ENCODE measurements at places on chromosomes 13 and 19.

DNA sequence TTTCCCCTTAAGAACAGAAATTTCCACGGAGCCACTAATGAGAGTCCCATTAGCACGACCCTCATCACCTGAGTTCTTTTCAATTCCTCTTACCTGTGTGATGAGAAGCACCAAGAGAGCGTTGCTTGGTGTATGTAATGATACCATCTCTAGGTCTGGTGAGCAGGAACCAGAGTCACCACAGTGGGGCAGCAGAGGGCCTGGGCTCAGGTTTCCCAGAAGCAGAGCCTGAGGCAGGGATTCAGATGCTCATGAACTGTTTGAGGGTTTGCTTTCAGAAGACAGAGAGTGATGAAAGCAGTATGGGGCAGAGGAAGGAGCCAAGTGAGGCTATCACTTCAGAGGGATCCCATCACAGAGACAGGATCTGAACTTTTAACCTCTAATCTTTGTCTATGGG is 3.1 kb upstream of the PTPRH start:
- peak; percentile 28 for DNase-seq

DNA sequence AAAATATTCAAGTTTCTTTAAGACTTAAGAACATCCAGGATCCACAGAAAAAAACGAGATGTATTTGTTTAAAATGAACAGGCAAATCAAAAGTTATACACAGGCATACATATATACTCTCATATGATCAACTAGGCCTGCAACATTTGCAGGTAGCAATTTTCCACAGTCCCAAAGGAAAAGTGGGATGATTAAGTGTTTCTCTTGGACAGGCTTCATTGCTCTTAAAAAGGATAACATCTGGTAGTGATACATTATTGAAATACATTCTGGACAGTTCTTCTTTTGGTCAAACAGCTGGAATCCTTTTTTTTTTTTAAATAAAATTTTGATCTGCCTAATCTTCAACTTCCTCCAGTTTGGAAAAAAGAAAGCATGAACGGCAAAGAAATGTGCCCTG is 114.8 kb upstream of the TDRD3 start:
- no peak for DNase-seq

DNA sequence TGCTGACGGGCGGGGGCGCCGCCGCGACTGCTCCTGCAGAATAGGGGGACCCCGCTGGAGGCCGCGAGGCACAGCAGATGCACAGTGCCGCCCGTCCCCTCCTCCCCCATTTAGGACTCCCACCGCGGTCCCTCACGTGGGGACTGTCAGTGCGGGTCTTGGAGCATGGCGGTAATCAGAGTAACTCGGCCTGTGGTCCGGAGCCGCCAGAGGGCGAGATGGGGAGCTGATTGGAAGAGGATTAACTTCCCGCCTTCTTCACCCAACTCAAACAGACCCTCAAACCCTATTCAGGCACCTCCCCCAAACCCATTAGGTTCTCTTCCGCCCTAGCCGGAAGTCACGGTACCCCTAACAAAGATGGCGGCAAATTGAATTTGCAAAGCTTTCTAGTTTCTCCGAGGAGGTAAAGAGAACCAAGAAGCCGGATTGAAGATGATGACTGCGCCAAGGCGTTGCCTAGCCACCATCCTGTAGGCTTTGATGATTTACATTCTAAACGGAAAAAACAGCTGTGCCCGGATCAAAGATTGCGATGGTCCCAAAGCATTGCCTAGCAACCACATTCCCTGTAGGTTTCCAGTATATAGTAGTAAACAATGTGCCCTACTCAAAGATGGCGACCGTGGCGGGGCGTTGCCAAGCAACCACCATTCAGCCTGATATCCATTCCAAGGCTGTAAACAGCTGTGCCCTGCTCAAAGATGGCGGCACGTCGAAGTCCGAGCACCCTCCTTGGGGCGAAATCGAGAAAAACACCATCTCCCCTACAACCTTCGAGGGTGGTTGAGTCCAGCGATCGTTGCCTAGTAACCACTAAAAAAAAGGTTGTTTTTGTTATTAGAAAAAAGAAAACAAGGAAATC is at the start of gene FUZ:
Gene FUZ, minus strand, starts transcription at position 296 of the 865 bp plus-strand sequence. Its CDS starts 186 bp downstream, at position 110.
- DNase-seq = peak; percentile 98

DNA sequence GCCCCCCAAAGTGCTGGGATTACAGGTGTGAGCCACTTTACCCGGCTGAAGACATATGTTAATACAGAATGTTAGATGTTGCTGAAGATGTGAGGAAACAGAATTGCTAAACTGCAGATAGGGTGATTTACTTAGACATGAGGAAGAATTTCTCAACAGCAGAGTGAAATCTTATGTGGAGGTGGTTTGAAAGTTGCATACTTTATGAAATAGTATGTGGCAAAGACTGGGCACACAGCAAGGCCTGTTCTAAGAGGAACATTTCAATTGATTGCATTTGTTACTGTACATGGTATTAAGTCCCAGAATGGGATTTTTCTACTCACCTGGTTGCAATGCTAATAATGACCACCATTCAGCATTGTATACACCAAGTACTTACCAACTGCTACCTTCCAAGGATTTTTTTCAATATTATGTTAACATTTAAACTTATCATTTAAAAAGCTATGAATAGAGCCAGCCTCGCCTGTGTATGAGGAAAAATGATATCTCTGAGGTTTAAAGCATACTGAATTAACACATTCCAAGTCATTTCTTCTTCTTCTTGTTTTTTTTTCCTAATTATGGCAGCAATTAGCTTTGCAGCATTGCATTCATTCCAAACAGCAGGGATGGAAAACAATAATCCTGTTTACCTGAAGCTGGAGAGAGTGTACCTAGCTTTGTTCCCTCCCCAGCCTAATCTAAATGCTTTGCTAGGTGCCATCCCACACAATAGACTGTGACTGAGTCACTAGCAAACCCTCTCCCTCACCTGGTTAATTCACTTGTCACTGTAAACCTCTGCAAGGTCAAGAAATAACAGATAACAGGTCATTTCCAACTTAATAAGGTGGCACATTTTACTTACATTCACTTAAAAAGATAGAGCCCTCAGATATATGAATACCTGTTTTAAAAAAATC is 19.4 kb upstream of the KLF5 start:
- DNase-seq = no peak

DNA sequence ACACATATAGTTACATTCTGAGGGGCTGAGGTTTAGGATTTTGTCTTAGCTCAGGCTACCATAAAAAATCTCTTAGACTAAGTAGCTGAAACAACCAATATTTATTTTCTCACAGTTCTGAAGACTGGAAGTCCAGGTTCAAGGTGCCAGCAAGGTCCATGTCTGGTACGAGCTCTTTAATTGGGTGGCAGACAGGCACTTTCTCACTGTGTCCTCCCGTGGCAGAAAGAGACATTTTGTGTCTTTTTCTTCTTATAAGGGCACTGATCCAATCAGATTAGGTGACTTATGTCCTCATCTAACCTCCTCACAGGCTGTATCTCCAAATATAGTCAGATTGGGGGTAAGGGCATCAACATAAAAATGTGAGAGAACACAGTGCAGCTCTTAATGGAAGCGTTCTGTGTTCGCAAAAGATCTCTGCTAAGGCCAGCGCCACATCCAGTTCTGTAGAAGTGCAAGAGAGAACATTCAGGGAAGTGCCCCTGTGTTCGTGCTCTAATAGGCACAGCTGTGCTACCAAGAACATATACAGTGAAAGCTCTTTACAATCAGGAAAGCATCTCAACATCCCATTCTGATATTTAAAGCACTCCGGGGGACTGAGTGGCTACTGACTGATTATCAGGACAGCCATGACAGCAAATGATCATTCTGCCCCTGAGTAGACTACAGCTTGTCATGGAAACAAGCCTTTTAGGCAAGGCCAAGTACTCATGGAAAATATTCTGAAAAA is 819.2 kb downstream of the LIG4 start:
- DNase-seq = no peak

DNA sequence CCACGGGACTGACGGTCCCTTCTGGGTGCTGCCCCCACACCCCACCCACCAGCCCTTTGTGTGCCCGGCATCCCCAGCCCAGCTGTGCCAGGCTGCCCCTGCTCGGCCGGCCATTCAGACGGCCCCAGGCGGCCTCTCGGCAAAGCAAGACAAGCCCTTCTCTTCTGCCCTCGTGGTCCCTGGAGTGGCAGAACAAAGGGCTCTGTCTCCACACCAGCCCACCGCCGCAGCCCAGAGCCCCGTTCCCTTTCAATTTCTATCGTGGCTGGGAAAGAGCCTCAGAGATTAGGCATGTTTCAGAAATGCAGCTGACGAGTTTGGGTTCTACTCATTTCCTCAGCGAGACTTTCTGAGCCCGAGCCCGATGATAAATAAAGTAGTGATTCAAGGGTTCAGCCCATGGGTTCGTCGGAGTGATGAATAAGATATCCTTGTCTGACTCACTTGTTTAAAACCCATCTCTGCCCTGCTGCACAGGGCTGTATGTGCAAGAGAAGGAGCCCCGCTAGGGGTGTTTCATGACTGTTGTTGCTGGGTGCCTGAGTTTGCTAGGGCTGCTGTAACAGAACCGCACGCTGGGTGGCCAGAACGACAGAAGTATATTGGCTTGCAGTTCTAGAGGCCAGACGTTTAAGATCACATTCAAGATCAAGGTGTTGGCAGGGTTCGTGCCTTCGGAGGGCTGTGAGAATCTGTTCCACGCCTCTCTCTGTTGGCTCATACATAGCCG is 4.3 kb downstream of the MYO9B start:
- DNase-seq = peak; percentile 59

DNA sequence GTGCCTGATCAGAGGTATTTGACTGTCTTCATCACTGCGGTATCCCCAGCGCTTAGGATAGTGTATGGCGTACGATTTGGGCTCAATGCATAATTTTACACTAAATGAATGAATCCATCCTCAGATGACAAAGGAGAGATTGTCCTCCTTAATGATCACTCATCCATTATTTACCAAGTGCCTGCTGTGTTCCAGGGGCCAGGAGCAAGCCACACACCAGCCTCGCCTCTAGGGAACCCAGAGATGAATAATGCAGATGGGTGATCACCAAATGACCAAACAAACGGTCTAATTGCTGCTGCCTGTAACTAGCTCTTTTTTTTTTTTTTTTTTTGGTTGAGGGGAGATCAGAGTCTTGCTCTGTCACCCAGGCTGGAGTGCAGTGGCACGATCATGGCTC is 5.9 kb upstream of the GPR32 start:
- DNase-seq = no peak

GRCh38 chr19:35403116-35403760 is 32.4 kb downstream of the GPR42 start:
- DNase-seq = peak; percentile 8

DNA sequence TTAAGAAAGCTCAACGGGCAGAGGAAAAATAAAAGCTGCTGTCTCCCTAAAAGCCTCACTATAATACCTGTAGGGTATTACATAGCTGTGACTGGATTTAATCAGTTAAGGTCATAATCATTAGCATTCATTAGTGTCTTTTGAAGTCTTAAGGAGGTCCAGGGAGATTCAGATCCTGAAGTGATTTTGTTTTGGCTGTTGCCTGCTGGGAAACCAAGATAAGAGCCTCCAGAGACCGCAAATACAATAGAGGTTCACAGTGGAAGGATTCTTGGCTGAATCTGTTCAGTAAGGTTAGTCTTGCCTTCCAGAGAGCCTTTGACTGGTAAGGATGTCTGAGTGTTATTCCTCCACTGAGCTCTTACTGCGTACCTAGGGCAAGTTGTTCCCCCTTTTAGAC is 54.0 kb upstream of the TNFRSF19 start:
- no peak for DNase-seq

DNA sequence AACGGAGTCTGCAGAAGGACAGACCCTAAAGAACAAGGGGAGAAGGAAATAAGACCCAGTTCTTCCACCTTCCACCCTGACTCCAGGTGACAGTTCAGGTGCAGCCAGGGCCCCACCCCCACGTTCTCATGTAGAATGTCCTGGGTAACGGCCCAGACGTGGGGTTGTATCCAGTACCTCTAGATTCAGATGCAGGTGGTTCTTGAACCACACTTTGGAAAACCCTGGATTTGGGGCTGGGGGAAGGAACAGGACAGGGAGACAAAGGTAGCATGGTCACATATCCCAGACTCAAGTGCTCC is 2.2 kb downstream of the DMPK start:
- DNase-seq = no peak

DNA sequence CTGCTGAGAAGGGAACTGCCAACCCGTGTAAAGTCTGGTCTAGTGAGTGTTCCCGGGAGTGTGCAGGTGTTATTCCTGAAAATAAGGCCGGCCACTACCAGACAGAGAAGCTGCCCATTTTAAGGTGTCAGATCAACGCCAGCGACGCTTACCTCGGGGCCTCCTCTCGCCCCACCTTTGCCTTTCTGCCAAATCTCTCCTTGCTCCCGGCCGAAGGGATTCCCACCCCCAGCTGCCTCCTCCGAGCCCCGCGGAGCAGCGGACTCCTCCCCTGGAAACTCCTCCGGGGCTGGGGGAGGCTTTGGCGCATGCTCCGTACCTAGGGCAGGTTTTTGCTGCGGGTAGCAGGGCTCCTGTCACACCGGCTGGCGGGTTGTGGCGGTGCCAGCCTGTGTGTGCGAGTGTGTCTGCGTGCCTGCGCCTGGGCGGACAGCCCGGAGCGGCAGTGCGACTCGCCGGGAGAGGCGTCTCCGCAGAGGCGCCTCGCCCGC is at the start of gene HS6ST3:
Gene HS6ST3, plus strand, starts transcription at position 359 of the 491 bp plus-strand sequence.
- DNase-seq = no peak

- DNase-seq = peak; percentile 30
These were observed 729 bp upstream of the MADCAM1 start for GRCh38 chr19:495402-496111.

DNA sequence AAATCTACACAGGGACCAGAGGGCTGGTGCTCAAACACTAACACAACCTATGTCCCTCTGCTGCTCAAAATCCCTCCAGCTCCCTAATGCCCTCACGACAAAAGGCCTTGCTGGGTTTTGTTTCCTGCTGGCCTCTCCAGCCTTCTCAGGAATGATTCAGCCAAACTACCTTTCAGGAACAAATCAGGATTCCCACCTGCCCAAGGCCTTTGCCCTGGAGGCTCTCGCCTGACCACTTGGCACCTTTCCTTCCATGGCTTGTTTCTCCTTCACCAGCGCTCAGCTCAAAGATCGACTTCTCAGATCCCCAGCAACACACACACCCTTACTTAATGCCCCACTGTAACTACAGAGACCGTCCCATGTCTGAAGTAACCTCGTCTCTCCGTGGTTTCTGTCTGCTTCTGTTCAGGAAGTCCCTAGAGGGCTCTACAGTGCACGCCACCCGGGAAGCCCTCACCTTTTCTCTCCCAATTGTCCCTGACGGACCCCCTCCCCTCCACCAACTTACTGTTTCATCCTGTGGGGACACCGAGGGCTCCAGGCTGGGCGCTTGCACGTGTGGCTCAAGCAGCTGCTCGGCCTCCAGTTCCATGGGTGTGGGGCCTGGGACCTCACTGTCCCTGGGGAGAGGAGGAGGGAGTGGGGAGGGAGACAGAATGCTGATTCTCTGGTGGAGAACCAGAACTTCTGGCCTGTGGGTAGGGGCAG is 3.2 kb upstream of the SIX5 start:
- DNase-seq = no peak

- DNase-seq = no peak
These were observed 3.2 kb downstream of the ARHGAP35 start for GRCh38 chr19:46863818-46864629.

DNA sequence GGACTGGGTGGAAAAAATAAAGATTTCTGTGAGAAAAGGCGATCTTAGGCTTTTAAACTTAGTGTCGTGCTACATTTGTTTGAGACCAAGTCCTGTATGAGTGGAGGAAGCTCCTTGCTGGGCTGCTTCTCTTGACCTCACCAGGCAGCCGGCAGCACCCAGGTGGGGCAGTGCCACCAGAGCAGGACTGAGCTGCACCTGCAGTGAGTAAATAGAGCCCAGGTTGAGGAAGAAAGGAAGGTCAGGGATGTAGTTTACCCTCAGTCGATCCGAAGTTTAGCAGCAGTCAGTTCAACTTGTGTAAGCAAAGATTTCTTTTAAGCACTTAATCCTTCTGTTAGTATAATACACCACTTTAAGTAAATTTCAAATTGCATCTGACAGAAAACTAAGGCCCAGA is 13.6 kb downstream of the HNRNPM start:
- no peak for DNase-seq
